ENCODE measurements at places on chromosomes 2 and 18. TPM values are rescaled to one million over a fixed set of nuclear protein-coding genes. Genes with fewer than 3 reads are reported as not detected.

Gene GATA6
- 1.7 TPM for total RNA-seq

Gene ZSCAN30
- total RNA-seq = 16.1 TPM

Gene GPR45
- not detected for total RNA-seq

Gene ASPRV1
- total RNA-seq = not detected

Gene IL36A
- total RNA-seq = not detected

Gene TFPI
- 42.4 TPM for total RNA-seq

Gene IL37
- not detected for total RNA-seq

Gene TMEM247
- total RNA-seq = not detected

Gene ITPRID2
- total RNA-seq = 221 TPM

- H3K4me3 ChIP-seq = no peak overlapping the region
- no peak for DNase-seq
- peaks cover 7% of the 10 kb centered on the region for H3K27me3 ChIP-seq
- H3K36me3 ChIP-seq = 0 out of 2 replicates have a peak, but pooled peaks cover 5% of the 10 kb centered on the region
- H3K4me1 ChIP-seq = peaks cover 55% of the 10 kb centered on the region
Measured at GRCh38 chr2:42980764-42981416, 188.5 kb upstream of the HAAO start.

- H3K36me3 ChIP-seq = no peaks in the 10 kb centered on the region
- H3K27ac ChIP-seq = no peak overlapping the region
- no peaks in the 10 kb centered on the region for H3K4me1 ChIP-seq
- DNase-seq = no peak
- no peaks in the 10 kb centered on the region for H3K27me3 ChIP-seq
- no peak overlapping the region for H3K4me3 ChIP-seq
Measured at GRCh38 chr2:186294248-186294888, 191.7 kb upstream of the ZC3H15 start.

DNA sequence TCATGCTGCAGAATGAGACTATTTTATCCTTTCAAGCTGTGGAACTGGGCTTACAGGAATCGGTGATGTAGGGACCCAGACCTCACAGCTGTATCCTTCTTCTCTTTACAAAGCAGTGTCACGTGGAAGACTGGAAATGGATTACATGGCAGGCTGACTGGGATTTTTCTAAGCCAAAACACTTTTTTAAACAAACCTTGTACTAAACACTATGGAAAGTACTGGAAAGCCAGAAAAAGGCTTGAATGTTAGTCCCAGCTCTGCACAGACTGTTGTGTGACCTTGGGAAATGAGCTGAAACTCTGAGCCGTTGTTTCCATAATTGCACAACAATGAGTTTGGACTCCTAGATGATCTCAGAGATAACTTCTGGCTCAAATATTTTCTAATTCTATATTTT, 7.6 kb upstream of the ADAM23 start:
- no peak overlapping the region for H3K4me3 ChIP-seq
- H3K27ac ChIP-seq = no peak overlapping the region
- H3K27me3 ChIP-seq = peaks cover 7% of the 10 kb centered on the region
- no peaks in the 10 kb centered on the region for H3K4me1 ChIP-seq
- H3K36me3 ChIP-seq = no peaks in the 10 kb centered on the region
- no peak for DNase-seq

DNA sequence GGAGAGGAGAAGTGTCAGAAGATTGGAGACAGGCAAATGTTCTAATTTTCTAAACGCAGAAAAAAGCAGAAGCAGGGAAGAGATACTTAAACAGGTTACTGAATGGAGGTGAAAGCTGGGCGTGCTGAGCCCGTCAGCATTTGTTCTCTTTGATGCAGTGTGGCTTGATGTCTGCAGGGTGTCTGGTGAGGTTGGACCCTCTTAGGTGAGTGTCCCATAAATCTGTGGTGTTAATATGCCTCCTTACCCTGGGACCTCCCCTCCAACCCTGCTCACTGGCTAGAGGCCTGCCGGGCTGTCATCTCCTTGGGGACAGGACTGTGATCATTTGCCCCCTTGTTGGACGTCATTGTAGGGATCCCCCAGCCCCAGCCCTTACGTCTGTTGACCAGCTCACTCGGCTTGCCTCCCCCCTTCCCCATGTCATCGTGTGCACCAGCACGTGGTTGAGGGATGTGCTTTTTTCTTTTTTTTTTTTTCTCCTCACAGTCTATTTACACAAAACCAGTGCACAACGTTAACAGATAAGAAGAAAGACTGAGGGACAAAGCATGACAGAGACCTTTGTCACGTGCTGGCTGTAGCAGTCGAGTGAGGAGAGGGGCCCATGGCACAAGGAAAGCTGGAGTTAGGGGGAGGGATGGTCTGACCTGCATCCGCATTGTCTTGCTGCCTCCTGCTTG, 56.4 kb downstream of the NCK2 start:
- H3K27ac ChIP-seq = no peak overlapping the region
- no peak for DNase-seq
- no peak overlapping the region for H3K4me3 ChIP-seq

DNA sequence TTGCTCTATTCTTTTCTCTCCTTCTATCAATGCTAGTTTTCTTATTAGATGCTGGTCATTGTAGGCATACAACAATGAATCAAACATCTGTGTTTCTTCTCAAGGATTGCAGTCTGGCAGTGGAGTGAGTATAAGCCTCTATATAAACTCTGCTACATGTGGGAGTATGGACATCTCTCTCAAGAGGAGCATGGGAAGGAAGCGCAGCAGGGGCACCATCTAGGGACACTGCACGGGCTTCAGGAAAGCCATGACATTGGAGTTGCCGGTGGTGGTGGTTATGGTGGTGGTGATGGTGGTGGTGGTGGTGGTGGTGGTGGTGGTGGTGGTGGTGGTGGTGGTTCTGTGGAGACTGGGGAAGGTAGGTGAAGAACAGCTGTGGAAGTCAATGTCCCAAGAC, 462.6 kb downstream of the RNF144A start:
- no peak overlapping the region for H3K4me3 ChIP-seq
- no peak for DNase-seq
- H3K36me3 ChIP-seq = no peaks in the 10 kb centered on the region

GRCh38 chr2:4745056-4745991, 946.9 kb upstream of the SOX11 start:
- H3K4me1 ChIP-seq = no peaks in the 10 kb centered on the region
- H3K36me3 ChIP-seq = 0 out of 2 replicates have a peak, but pooled peaks cover 11% of the 10 kb centered on the region
- no peaks in the 10 kb centered on the region for H3K27me3 ChIP-seq
- H3K27ac ChIP-seq = no peak overlapping the region
- DNase-seq = no peak

- H3K36me3 ChIP-seq = no peaks in the 10 kb centered on the region
- H3K4me3 ChIP-seq = no peak overlapping the region
- no peak overlapping the region for H3K27ac ChIP-seq
Measured at GRCh38 chr18:12015416-12016062, 34.2 kb downstream of the IMPA2 start.

DNA sequence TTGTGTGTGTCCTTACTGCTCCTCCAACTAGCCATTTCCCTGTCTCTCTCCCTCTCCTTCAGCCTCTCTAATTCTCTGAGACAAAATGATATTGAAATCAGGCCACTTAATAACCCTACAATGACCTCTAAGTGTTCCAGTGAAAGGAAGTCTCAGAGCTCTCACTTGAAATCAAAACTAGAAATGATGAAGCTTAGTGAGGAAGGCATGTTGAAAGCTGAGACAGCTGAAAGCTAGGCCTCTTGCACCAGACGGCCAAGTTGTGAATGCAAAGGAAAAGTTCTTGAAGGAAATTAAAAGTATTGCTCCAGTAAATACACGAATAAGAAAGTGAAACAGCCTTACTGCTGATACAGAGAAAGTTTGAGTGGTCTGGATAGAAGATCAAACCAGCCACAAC, 72.9 kb downstream of the PRKCE start:
- no peak for DNase-seq
- peaks cover 13% of the 10 kb centered on the region for H3K4me1 ChIP-seq
- 0 out of 2 replicates have a peak, but pooled peaks cover 4% of the 10 kb centered on the region for H3K36me3 ChIP-seq
- no peak overlapping the region for H3K4me3 ChIP-seq

DNA sequence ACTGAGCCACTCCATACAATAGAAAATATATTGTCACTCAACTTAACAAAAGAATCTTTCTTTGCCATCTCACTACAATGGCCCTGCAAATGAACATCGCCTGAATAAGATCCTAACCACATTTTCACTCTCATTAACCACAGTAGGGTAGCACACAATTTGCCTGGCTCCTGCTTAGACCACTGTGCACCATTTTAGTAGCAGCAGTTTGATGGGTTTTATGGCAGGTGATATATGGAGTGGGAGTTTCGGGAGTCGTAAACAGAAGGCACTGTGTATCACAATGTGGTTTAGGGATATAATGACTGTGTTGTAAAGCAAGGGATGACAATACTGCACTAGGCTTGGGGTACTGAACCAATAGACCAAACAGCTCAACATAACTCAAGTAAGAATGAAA, 617.4 kb downstream of the BCL11A start:
- H3K4me1 ChIP-seq = no peaks in the 10 kb centered on the region
- DNase-seq = no peak
- no peaks in the 10 kb centered on the region for H3K27me3 ChIP-seq
- no peaks in the 10 kb centered on the region for H3K36me3 ChIP-seq
- H3K27ac ChIP-seq = no peak overlapping the region

- H3K27me3 ChIP-seq = peaks cover 5% of the 10 kb centered on the region
- H3K36me3 ChIP-seq = 0 out of 2 replicates have a peak, but pooled peaks cover 5% of the 10 kb centered on the region
- H3K4me3 ChIP-seq = peak overlapping the region; percentile 62
- peak overlapping the region; percentile 94 for H3K27ac ChIP-seq
- H3K4me1 ChIP-seq = peaks cover 29% of the 10 kb centered on the region
Measured at GRCh38 chr2:236768393-236769140, 198.9 kb downstream of the ACKR3 start.

DNA sequence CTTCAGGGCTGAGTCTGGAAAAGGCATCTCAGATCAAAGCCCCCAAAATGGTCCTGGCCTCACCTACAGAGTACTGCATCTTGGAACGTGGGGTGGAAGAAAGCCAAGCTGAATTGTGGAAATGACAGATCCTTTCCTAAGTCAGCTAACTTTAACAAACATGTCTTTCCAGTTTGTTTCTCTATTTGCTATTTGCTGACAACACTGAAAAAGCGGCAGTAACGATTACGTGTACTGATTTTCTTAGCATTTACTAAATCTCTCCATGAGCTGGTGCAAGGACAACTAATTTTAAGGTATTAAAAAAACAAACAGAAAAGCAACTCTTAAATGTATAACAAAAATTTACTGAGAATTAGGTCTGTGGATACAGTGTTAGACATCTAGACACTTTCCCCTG, 1.1 kb downstream of the HIBCH start:
- H3K4me3 ChIP-seq = peak overlapping the region; percentile 96
- H3K27me3 ChIP-seq = no peaks in the 10 kb centered on the region
- H3K4me1 ChIP-seq = peaks cover 54% of the 10 kb centered on the region
- H3K27ac ChIP-seq = peak overlapping the region; percentile 90
- H3K36me3 ChIP-seq = peaks cover 7% of the 10 kb centered on the region
- no peak for DNase-seq

DNA sequence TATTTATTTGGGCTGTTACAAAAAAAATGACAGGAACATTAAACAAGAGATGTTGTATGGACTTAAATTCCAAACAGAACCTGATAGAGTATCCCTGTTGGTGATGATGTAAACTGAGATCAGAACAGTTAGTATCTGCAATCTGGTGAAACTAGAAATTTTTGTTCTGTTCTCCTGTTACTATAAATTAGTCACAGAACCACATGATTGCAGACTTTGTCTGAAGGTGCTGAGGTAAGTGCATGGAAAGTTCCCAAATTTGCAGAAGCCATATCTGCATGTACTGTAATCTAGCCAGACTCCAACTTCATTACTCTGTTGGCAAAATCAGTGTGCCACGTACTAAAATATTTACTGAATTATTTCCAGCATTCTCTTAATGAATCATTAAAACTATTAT, 516.3 kb upstream of the FSIP2 start:
- no peaks in the 10 kb centered on the region for H3K4me1 ChIP-seq
- no peaks in the 10 kb centered on the region for H3K36me3 ChIP-seq
- H3K4me3 ChIP-seq = no peak overlapping the region

DNA sequence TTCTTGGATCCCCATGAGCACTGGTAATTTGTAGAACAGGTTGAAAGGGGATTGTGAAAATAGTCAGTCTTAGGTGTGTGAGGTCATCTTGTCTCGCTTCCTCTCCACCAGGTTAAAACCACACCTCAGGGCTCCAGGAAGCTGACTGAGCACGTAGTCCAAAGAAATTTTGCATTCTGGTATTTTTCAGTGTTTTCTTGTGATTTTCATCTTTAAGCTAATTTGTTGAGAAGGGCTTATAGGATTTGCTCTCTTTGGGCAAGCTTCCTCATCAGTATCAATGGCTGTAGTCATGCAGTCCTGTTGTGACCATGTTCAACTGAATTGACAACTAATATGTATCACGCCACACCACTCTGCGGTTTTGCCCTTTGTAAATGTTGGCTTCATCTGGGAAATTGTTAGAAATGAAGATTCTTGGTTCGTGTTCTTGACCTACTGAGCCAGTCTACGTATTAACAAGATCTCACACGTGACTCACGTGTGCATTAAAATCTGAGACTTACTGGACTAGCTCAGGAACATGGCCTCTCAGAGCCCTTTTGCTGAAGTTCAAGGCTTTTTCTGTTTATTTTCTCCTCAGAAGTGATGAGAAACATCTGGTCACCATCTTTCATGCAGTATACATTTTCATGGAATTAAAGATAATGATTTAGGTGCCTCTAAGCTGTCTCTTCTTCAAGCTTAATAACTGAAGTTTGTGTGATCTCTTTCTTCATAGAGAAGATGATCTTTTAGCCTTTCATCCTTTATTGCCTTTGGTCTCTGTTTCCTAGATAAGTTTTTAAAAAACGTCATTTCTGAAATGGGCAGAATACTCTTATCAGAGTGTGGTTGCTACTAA, 32.8 kb downstream of the FMNL2 start:
- no peak for DNase-seq
- no peaks in the 10 kb centered on the region for H3K36me3 ChIP-seq
- no peak overlapping the region for H3K4me3 ChIP-seq
- peaks cover 34% of the 10 kb centered on the region for H3K4me1 ChIP-seq
- no peaks in the 10 kb centered on the region for H3K27me3 ChIP-seq
- no peak overlapping the region for H3K27ac ChIP-seq

DNA sequence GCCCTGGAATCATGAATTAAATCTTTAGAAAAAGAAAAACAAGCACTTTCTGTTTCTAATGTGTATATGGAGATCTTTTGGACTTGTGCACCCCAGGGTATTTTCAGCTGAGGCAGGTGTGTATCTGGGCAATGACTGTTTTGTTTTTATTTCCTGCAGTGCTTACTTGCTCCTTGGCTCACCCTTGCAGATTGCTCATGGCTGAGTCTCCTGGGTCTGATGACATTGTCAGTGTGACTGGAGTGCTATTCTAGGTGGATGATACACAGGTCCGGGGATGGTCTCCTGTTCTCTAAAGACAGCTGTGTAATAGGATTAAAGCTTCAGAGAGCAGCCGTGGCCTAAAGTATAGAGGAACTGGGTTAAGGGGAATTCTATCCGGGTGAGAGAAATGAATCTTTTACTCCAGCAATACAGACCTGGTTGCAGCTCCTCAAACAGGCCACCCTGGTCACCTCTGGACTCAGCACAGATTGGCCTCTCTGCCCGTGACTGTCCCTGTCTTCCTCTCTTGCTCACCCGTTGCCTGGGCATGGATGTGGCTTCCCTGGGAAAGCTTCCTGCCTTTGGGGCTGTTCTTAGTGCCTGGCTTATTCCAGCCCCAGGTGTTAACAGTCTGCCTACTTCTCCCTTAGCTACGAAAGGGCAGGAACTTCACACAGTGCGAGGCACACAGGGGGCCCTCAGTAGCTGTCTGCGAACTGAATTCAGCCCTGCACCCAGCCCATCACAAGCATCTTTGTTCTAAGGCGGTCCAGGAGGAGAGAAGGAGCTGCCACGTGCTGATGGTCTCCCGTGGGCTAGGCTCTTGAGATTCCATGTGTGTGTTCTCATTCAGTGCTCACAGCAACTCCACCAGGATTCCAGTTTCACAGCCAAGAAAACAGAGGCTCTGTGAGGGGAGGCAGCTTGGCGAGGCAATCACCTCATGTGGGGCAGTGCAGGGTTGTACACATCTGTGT, 84.3 kb downstream of the ACOXL start:
- H3K27ac ChIP-seq = no peak overlapping the region
- no peaks in the 10 kb centered on the region for H3K36me3 ChIP-seq
- DNase-seq = no peak
- peaks cover 4% of the 10 kb centered on the region for H3K4me1 ChIP-seq
